ENCODE measurements at places on chromosomes 5 and 9.

- no peak for DNase-seq
Measured at GRCh38 chr9:108626743-108627142, 229.0 kb downstream of the ACTL7B start.

DNA sequence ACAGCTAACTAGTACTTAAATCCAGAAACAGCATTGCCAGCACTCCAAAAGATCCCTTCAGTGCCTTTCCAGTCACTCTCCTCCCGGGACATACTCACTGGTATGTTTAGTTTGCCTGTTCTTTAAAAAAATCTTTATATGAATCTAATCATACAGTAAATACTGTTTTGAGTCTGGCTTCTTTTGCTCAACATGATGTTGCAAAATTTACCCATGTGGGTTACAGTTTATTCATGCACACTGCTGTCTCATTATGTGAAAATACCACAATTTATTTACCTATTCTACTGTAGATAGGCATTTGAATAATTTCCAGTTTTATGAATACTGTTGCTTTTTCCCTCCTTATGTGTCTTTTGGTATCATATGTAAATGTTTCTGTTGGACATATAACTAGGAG, 13.5 kb downstream of the NDFIP1 start:
- no peak for DNase-seq

- no peak for DNase-seq
Measured at GRCh38 chr5:145903113-145903512, 30.3 kb upstream of the GRXCR2 start.

DNA sequence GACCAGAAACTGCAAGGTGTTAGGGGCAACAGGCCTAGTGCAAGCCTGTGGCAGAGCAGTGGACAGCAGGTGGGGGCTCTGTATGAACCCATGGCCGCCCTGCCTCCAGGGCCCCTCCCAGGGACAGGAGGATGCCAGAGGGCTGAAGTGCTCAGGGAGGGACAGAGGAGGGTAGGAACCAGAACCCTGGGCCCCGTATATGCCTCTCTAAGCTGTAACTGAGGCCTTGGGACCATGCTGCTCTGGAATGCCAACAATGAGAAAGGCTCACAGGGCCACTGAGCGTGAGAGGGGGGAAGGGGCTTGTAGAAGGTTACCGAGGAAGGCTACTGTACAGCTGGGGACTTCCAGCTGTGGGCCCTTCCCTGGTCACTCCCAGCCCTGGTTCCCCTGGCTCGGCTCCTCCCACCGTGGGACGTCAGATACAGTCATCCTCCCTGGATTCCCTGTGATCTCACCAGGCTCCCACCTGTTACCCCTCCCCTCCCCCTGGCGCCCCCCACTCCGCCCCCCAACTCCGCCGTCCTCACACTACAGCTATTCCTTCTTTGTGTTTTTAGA, 21.1 kb downstream of the AQP7 start:
- no peak for DNase-seq

- DNase-seq: no peak
Measured at GRCh38 chr5:107744418-107745330, 73.9 kb upstream of the EFNA5 start.

DNA sequence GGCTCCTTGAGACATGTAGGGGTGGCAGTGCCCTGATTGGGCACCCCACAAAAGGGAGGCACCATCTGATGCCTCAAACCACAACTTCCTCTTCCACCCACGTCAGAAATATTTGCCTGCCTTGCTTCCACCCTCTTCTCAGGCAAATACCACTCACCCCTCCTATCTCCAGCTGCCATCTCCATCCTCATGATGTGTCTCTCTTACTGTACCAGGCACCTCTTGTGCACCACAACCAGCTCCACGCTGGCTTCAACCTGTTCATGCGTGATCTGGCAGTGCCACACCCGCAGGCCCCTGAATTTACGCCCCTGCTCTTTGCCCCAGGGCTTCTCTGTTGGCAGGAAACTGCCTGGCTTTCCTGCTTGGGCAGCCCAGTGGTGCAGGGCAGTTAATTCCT, 87.8 kb upstream of the HSPA9 start:
- DNase-seq: no peak

GRCh38 chr9:133141833-133142595, 21.0 kb upstream of the RALGDS start:
- no peak for DNase-seq
